ENCODE measurements at places on chromosomes 1 and 21.

GRCh38 chr1:164443166-164443565 lies 115.8 kb upstream of the PBX1 start:
- DNase-seq: no peak

GRCh38 chr1:2533365-2533764 lies 3.3 kb upstream of the HES5 start:
- DNase-seq: no peak

- DNase-seq: no peak
These were observed 74.3 kb downstream of the MPZL1 start for GRCh38 chr1:167795810-167796740.

DNA sequence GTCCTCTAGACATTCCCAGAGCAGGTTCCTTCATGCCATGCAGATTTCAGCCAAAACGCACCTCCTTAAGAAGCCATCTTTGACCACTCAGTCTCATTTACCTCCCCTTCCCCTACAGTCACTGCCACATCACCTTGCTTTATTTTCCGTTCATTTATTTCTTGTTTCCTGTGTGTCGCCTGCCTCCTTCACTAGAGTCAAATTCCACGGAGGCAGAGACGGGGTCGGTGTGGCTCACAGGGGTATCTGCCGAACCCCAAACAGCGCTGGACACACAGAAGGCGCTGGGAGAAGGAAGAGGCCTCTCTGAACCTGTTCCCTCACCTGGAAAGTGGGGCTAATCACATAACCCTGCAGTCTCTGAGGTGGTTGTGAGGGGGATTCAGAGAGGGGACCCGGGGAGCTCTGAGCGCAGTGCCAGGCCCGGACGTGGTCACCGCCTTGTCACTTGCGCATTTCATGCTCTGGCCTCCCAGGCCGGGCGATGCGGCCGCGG lies 23.6 kb upstream of the DMBX1 start:
- no peak for DNase-seq

GRCh38 chr1:61953076-61953789 lies 211.0 kb downstream of the PATJ start:
- DNase-seq: no peak

GRCh38 chr1:39321979-39322378 lies 117.5 kb downstream of the MACF1 start:
- DNase-seq: no peak

DNA sequence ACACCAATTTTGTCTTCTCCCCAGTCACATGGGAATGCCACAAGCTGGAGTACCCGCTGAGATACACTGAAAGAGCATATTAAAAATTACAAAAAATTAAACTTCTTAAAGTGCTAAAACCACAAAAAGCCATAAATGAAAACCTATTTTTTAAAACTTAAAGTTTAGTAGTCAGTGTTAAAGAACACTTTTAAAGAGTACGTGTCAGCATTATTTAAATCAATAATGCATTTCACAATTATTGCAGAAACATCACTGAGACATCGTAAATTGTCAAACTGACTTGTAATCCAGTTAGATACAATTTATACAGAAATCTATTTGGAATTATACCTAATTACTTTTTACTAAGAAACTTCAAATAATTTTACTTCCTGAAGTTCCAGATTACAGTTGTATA lies 22.9 kb downstream of the ZBTB21 start:
- DNase-seq: no peak

GRCh38 chr1:172882791-172883386 lies 167.9 kb downstream of the TNFSF18 start:
- DNase-seq: no peak

DNA sequence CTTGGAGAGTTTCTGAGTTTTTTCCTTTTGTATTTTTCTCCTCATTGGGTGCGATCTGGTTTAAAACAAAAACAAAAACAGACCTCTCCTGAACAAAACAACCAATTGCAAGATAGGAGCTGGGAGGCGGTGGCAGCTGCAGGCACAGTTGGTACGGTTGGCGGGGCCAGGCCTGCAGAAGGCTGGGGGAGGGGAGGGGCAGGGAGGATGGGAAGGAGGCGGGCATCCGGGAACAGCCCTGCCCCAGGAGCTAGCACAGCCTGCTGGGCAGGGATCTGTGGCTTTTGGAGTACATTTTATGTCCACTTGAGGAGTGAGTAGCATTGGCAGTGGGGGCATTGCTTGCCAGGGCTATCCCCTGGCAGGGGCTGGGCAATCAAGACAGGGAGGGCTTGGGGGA lies 5.2 kb downstream of the CAPN9 start:
- DNase-seq: peak; percentile 82

DNA sequence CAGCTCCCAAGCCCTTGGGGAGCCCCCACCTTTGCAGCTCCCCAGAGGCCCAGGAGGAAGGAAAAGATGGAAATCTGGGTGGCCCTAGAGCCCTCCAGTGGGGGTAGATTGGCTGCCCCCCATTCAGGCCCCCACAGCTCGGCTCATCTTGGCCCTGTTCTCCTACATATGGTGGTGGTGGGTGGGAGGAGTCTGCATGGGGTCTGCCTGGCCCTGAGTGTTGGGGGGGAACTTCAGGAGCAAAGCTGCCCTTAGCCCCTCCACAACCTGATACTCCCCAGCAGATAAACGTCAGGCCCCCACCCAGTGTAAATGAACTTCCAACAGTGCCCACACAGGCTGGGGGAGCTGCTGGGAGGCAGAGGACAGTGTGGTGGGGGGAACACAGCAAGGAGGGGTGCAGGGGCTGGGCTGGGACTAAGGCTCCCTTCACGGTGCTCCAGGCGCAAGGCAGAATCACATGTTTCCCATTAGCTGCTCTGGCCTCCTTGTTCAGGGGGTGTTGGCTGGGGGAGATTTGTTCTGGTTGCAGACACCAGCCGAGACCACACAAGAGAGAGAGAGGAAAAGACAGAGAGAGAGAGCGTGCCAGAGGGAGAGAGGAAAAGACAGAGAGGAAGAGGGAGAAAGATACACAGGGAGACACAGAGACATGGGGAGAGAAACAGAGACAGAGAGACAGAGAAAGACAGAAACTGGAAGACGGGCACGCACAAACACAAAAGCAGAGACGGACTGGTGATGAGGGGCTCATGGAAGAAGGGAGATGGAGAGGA lies 42.6 kb downstream of the AHDC1 start:
- no peak for DNase-seq

- DNase-seq: no peak
These were observed 89.0 kb downstream of the SLC45A1 start for GRCh38 chr1:8406960-8407359.

DNA sequence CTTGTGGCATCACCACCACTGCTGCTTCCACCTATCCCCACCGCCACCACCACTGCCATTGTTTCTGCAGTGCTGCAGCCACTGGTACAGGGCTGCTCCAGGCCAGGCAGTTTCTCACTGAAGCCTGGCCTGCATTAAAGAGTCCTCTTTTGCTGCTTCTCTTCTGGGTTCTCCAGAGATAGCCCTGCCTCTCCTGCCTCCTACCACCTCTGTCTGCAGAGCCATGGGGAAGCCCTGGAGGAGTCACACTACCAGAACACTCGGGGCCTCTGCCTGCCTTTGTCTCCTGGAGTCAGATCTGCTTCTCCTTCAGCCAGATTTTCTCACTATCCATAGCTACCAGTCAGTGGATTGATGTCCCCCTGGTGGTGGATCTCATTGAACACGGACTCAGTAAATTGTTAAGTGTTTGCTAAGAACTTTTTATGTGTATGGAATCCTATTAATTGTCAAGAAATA lies 37.7 kb upstream of the DDAH1 start:
- no peak for DNase-seq

DNA sequence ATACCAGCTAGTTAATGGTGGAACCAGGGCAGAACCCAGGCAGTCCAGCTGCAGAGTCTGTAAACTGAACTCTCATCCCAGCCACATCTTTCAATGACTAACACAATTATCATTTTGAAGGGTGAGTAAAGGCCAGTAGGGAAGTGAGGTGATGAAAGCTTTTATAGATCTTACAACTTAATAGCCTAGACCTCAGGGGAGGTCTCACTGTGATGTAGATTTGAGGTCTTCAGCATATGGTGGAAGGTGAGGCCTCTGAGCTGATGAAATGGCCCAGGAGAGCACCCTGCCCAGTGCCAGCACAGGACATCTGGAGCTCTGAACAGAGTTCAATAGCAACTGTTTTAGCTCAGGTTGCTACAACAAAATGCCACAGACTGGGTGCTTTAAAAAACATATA lies 44.8 kb upstream of the POU2F1 start:
- no peak for DNase-seq

GRCh38 chr1:169245706-169246105 lies 121.9 kb downstream of the NME7 start:
- DNase-seq: no peak

- DNase-seq: no peak
These were observed 51.5 kb downstream of the CNST start for GRCh38 chr1:246617768-246618167.

- no peak for DNase-seq
These were observed 380 bp downstream of the TFF2 start for GRCh38 chr21:42350318-42350910.

GRCh38 chr1:41238311-41238988 lies 3.7 kb downstream of the SCMH1 start:
- DNase-seq: no peak

DNA sequence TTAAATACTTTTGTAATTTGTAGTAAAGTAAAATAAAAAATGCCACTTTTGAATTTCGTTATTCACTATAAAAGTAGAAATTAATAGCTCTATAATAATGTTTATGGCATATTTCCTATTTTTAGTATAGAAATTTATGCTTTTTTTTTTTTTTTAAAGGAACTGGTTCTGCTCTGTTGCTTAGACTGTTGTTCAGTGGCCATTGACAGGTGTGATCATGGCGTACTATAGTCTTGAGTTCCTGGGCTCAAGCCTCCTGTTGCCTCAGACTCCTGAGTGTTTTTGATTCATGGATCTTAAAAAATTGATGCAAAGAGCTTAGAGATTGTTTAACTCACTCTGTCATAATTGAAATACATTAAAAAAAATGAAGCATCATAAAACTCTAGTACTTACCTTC lies 53.6 kb downstream of the RPS6KC1 start:
- no peak for DNase-seq

GRCh38 chr1:78279051-78279450 lies 211.7 kb upstream of the PTGFR start:
- no peak for DNase-seq

- no peak for DNase-seq
These were observed 50.2 kb upstream of the CSF3R start for GRCh38 chr1:36532810-36533401.

DNA sequence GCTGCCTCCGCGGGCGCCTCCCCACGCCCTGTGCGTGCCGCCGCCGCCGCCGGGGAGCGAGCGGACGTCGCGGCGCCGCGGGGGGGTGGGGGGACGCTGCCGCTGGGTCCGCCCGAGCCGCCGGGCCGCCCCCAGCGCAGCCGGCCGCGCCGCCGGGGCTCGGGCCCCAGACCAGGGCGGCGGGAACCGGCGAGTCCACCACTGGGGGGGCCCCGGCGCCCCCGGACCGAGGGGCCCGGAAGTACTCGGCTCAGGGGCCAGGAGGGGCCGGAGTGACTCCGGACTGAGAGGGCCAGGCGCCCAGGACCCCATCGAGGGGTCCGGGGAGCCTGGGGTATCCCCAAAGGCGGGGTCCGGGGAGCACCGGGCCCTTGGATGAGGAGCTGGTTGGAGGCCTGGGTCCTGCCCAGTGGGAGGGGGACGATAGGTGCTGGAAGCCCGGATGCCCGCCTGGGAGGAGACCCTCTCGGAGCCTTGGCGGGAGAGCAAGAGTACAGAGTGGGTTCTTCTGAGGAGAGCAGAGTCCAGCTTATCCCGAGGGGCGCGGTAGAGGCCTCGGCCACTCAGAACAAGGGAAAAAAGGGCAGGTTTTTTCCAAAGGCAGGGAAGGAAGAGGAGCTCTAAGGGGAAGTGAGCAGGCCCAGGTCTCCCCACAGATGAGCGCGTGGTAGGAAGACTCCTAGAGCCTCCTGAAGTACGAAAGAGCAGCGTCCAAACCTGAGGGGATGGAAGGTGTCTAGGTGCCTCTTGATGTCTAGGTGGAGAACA lies 556 bp downstream of the GMEB1 start:
- peak; percentile 47 for DNase-seq

DNA sequence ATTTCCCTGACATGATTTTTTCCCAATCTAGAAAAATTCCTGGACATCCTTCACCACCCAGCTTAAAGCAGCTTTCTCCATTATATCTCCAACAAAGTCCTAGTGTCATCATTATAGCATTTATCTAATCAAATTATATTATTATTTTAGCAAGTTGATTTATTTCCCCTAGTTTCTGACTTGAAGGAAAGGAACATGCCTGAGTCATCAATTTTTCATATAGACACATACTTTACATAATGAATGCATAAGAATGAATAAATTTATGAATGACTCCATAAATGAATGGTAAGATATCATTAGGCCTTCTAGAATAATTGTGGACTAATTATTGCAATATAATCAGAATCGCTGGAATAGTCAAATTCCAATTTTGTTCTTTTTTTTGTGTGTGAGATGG lies 79.4 kb upstream of the COL11A1 start:
- no peak for DNase-seq

DNA sequence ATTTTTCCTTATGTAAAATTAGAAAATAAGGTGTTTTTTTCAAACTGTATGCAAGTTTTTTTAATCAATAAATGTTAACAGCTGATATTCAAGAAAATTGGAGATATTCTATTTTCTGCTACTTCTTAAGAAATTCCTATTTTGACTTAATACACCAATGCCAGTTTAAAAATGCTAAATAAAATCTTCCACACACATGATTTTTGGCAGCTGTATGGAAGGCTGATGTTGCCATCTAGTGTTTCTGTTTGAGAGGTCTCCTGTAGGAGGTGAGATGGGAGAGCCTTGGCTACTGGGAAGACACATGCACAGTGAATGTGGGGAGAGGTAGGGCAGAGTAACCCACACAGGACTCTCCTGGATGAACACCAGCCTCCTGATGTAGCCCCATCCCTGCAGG lies 29.2 kb upstream of the OR2B11 start:
- DNase-seq: no peak

- DNase-seq: peak; percentile 25
These were observed 2.7 kb downstream of the GRHL3 start for GRCh38 chr1:24321697-24322469.

GRCh38 chr1:244941121-244941520 lies 76.8 kb upstream of the HNRNPU start:
- no peak for DNase-seq

- peak; percentile 61 for DNase-seq
These were observed 2.1 kb downstream of the ARHGEF2 start for GRCh38 chr1:155976062-155976912.

- DNase-seq: no peak
These were observed 26.4 kb upstream of the IGSF3 start for GRCh38 chr1:116693759-116694480.

GRCh38 chr1:119318466-119319309 lies 49.9 kb upstream of the HAO2 start:
- no peak for DNase-seq
